ENCODE measurements at places on chromosomes 11 and 22.

- DNase-seq = no peak
These were observed 714 bp downstream of the SDF2L1 start for GRCh38 chr22:21642584-21643448.

- no peak for DNase-seq
These were observed 6.9 kb upstream of the B3GNT6 start for GRCh38 chr11:77027275-77027674.

DNA sequence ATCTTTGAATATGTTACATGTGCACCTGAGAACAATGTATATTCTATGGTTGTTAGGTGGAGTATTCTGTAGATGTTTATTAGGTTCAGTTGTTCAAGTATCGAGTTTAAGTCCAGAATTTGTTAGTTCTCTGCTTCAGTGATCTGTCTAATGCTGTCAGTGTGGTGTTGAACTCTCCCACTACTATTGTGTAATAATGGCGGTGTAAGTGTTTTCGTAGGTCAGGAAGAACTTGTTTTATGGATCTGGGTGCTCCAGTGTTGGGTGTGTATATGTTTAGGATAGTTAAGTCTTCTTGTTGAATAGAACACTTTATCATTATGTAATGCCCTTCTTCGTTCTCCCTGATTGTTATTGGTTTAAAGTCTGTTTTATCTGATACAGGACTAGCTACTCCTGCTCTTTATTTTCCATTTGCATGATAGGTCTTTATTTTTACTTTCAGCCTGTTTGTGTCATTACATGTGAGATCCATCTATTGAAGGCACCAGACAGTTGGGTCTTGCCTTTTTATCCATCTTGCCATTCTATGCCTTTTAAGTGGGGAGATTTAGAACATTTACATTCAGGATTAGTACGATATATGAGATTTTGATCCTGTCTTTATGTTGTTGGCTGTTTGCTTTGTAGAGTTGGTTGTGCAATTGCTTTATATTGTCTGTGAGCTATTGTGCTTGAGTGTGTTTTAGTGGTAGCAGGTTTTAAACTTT is 121.6 kb downstream of the DDX10 start:
- no peak for DNase-seq

GRCh38 chr22:44926491-44927415 is 83.1 kb downstream of the PHF21B start:
- no peak for DNase-seq

GRCh38 chr11:315516-315994 is 1.7 kb downstream of the IFITM1 start:
- DNase-seq = no peak

DNA sequence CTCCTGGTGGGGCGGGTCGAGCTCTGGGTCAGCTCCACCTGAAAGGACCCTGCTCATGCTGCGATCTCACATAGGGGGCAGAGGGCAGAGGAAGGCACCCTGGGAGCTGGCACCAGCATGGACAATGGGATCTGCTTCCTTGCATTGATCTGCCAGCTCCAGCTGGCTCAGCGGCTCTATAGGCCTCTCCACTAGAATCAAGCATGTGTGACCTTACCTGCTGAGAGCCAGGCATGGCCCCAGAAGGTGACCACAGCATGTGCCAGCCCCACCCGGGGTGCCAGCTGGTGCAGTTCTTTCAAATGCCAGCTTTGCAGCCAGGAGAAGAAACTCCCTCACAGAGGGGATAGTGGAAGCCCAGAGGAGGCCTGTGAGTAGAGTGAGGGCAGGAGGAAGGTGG is 22.0 kb upstream of the KLHL35 start:
- DNase-seq = no peak

DNA sequence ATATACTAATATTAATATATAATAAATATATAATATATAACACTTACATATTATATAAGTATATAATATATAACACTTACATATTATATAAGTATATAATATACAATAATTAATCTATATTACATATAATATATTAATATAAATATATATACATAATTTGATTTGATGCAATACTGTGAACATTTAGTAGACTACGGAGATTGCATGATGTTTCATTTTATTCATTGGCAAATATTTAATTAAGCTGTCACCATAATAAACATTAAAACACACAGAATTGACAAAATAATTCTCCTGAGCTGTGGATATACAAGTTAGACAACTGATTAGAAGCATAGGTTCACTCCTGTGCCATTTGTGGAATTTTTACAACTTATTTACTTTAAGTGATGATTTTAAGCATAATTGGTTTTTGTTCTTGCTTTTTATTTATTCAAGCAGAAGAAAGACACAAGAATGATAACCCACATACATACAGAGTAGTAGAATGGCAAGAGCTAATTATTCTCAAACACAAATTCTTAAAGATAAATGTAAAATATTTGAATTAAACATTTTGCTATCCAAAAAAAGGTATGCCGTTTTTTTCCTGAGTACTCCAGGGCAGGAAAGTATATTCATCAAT is 65.8 kb upstream of the TOP3B start:
- no peak for DNase-seq

GRCh38 chr11:72236774-72237111 is 7.2 kb downstream of the PHOX2A start:
- no peak for DNase-seq

DNA sequence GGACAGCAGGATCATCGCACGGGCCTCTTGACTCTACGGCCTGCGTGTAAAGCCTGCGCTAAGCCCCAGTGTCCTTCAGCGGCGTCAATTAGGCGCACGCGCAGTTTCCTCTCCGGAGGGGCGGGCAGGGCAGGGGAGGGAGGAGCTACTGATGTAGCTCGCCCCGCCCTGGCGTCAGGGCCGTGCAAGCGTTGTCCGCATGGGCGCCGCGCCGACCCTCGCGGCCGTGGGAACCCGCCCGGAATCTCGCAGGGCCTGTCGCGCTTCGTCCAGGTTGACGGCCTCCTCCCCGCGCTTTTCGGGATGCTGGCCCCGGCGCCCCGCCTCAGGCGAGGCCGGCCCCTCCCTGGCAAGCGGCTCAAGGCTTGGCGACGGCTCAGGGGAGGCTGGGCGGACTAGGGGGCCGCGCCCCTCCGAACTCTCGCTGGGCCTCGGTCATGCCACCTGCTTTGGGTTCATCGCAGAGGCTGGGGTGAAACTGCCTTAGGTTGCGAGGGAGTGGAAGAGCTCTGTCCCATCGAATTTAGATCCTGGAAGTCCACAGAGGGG is 61.1 kb downstream of the ST3GAL4 start:
- DNase-seq = no peak

DNA sequence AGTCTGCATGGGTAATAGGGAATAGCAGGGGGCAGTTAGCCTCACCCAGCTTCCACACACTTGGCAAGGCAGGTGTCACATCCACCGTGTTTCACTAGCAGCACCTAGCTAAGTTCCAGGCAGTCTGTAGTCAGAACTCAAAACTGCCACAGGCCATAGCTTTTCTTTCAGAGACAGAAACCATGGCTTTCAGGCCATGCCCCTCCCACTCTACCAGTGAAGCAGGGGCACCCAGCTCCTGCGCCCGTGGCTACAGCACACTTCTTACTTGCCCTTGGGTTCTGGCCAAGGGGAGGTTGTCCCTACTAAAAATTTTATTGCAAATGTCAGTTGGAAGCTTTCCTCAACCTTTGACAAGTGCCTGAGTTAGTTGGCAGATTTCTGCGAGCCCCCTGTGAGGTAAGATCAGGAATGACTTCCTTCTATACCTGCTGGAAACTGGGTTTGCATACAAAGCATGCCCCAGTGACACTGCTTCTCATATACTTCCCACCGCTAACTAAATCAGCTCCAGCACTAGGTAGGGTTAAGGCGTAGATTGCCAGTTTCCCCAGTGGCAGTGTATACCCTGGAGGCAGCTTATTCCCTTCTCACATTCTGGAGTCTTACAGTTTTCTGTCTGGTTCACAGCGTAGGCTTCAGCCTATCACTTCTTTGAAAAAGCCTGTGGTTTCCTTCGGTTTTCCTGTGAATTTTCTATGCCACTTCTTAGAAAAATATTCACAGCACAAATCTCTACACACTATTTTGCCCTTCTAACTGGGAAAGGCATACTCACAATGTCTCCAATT is 139.0 kb upstream of the LUZP2 start:
- DNase-seq = no peak

DNA sequence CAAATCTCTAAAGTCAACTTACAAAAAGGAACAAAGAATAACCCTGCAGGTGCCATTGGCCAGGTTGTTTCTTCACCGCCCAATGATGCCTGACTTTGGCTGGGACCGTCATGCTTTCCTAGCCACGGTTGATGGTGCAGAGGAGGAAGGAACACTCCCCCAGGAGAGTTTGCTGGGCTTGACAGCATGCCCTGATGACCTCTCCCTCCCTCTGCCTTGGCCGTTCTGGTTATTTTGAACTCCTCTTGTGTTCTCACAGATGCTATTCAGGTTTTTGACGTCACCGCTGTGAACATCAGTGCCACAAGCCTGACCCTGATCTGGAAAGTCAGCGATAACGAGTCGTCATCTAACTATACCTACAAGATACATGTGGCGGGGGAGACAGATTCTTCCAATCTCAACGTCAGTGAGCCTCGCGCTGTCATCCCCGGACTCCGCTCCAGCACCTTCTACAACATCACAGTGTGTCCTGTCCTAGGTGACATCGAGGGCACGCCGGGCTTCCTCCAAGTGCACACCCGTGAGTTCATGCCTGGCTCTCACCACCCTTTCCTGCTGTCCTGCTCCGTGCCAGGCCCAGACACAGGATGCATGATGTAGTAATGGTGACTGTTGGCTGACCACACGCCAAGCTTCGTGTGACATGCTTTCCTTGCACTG is 89.0 kb upstream of the OR4B1 start:
- no peak for DNase-seq

GRCh38 chr11:77211594-77212251 is 83.7 kb downstream of the MYO7A start:
- DNase-seq = no peak

DNA sequence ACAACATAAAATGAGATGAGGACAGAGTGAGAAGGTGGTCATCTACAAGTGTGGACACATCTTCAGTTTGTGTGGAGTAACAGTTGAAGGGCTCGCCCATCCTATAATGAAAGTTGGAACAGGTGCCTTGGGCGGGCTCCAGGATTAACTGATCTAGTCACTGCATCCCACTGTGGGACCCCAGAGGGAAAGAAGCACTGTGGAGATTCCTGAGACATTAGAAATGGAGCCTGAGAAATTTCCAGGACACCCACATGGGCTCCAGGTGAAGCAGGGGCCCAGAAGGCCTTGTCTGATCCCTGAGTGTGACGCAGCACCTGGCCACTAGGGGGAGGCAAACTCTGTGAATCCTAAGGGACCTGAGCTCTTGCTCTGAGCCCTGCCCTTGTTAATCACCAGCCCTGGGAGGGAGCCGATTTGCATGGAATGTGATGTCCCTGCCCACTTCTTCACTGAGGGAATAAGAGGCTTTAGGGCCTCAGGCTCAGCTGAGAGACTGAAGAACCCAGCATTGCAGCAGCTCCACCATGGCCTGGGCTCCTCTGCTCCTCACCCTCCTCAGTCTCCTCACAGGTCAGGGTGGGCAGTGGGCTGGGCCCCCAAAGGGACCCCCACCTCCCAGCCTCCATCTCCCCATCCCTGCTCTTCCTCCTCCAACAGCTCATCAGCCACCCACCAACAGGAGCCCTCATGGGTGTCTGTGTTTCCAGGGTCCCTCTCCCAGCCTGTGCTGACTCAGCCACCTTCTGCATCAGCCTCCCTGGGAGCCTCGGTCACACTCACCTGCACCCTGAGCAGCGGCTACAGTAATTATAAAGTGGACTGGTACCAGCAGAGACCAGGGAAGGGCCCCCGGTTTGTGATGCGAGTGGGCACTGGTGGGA is 98.4 kb downstream of the VPREB1 start:
- DNase-seq = no peak

GRCh38 chr11:2793701-2794045 is 91.9 kb downstream of the CDKN1C start:
- DNase-seq = no peak

Data from AG09309 (cell line).